Activated naive CD4-positive, alpha-beta T cell treated with anti-CD3 and anti-CD28 coated beads for 36 hours (primary cell): ENCODE measurements at places on chromosomes 3 and 15. TPM values are rescaled to one million over a fixed set of nuclear protein-coding genes. Genes with fewer than 3 reads are reported as not detected.

Gene COX17
- total RNA-seq: 113 TPM

Gene CLDN1
- 0.96 TPM for total RNA-seq

Gene MYL3
- not detected for total RNA-seq

Gene GAP43
- total RNA-seq: 0.17 TPM

Gene CA12
- 0.12 TPM for total RNA-seq

Gene NOX5
- not detected for total RNA-seq

Gene ISLR2
- total RNA-seq: not detected

Gene LMAN1L
- total RNA-seq: not detected

Gene CCR5
- not detected for total RNA-seq

Gene KBTBD13
- total RNA-seq: not detected
